ENCODE measurements at places on chromosomes 5 and 9.

DNA sequence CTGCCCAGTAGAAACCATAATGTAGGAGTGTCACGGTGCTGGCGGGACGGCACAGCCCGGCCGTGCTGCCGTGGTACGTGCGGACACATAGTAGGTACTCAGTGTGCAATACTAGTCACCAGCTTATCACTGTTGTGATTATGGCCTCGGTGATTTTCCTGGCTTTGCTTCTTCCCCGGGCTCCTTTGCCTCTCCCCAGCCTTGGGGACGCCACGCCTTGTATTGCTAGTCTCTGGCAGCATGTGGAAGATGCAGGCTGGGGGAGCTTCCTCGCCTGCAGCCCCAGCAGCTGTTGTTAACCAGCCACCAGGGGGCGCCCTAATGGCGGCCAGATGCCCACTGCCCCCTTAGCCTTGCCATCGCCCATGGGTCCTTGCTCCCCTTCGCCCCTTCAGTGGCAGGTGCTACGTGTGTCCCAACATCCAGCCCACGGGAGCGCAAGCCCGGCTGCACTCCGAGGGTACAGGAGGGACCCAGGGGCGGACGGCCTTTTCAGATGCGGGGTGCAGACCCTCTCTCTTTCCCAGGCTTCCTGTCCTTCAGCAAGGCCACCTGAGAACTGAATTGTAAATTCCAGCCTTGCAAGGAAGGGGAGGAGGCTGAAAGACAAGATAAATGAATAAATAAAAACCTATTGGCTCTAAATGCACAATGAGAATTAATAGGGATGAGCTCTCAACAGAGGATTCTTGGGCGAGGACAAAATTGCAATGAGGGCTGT lies 8.0 kb downstream of the NTNG2 start:
- peaks cover 17% of the 10 kb centered on the region for H3K27me3 ChIP-seq
- DNase-seq = peak; percentile 76
- H3K36me3 ChIP-seq = no peaks in the 10 kb centered on the region

DNA sequence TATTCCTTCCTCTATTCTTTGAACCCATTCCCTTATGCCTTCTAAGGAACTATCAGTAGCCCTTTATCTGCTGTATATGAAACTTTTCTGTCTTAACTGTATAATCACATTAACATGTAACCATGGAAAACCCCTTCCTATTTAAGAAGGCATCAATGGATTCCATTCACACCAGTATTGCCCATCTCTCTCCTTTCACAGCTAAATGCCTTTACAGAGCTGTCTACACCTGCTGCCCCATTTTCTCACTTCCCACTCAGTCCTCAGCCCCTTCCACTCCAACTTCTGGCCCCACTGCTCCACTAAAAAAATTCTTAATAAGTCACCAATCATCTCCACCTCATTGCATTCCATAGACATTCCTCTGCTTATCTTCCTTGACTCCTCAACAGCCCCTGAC lies 50.8 kb downstream of the SEC61B start:
- no peak for DNase-seq
- no peaks in the 10 kb centered on the region for H3K36me3 ChIP-seq
- H3K4me1 ChIP-seq = no peaks in the 10 kb centered on the region
- H3K27me3 ChIP-seq = peaks cover 8% of the 10 kb centered on the region
- H3K4me3 ChIP-seq = no peak overlapping the region

DNA sequence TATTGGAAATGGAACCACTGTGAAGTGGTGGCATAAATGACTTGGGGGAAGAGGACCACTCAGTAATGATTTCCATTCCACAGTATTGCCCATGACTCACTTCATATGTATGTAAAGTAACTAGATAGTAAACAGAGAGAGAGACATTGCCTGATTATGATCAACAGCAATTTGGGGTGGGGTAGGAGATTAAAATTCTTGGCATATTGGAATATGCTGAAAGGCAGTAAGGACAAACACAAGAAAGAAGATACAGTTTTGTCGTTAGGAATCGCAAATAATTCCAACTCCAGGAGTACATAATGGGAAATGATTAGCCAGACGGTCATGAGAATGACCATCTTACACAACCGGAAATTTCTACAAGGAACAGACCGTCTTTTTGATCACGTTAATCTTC lies 1.5 kb upstream of the HMGCS1 start:
- no peak for DNase-seq
- H3K4me3 ChIP-seq = no peak overlapping the region
- peaks cover 7% of the 10 kb centered on the region for H3K36me3 ChIP-seq
- H3K27ac ChIP-seq = peak overlapping the region; percentile 1
- H3K27me3 ChIP-seq = no peaks in the 10 kb centered on the region

- no peaks in the 10 kb centered on the region for H3K27me3 ChIP-seq
- H3K4me3 ChIP-seq = no peak overlapping the region
- H3K36me3 ChIP-seq = no peaks in the 10 kb centered on the region
- no peak for DNase-seq
- H3K4me1 ChIP-seq = no peaks in the 10 kb centered on the region
These were observed 57.0 kb downstream of the FBN2 start for GRCh38 chr5:128480906-128481633.

DNA sequence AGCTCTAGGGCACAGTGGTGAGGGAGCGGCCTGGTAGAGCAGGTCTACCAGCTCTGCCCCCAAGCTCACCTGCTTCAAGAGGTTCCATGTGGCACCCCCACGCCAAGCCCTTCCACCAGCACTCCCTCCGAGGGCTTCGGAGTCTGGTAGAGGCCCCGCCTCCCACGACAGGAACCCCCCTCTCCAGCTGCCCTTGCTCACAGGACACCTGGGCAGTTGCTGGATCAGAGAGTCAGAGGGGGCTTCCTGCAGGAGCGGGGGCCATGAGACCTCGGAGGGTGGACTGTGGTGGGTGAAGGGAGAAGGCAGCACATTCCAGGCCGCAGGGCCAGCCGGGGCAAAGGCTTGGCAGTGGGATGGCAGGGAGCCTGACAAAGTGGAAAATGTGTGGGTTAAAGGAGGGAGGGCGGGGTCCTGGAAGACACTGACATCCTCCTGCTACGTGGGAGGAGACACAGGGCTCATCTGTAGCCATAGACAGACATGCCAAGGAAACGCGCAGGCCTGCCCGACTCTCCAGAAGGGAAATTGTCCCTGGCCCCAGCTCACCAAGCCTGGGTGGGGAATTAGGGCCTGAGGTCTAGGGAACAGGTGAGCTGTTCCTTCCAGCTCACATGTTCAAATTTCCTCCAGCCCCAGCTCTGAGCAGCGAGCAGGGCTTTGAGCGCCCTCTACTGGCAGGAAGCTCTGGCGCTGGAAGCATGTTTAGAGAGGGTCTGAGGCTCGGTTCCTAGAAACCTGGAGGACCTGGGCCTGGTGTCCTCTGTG lies 74.2 kb downstream of the NTNG2 start:
- no peaks in the 10 kb centered on the region for H3K27me3 ChIP-seq
- no peaks in the 10 kb centered on the region for H3K4me1 ChIP-seq
- H3K27ac ChIP-seq = peak overlapping the region; percentile 51
- DNase-seq = peak; percentile 80
- no peaks in the 10 kb centered on the region for H3K36me3 ChIP-seq

- no peaks in the 10 kb centered on the region for H3K27me3 ChIP-seq
- peaks cover 14% of the 10 kb centered on the region for H3K4me1 ChIP-seq
- H3K4me3 ChIP-seq = no peak overlapping the region
These were observed 30.2 kb downstream of the RETREG1 start for GRCh38 chr5:16586556-16586955.

- H3K36me3 ChIP-seq = no peaks in the 10 kb centered on the region
- peaks cover 43% of the 10 kb centered on the region for H3K27me3 ChIP-seq
These were observed 894 bp downstream of the LRRTM2 start for GRCh38 chr5:138874241-138874640.

- no peaks in the 10 kb centered on the region for H3K4me1 ChIP-seq
- no peak overlapping the region for H3K27ac ChIP-seq
- H3K4me3 ChIP-seq = no peak overlapping the region
- no peaks in the 10 kb centered on the region for H3K27me3 ChIP-seq
- H3K36me3 ChIP-seq = no peaks in the 10 kb centered on the region
These were observed 92.9 kb downstream of the ANKRD18A start for GRCh38 chr9:38527503-38527902.

DNA sequence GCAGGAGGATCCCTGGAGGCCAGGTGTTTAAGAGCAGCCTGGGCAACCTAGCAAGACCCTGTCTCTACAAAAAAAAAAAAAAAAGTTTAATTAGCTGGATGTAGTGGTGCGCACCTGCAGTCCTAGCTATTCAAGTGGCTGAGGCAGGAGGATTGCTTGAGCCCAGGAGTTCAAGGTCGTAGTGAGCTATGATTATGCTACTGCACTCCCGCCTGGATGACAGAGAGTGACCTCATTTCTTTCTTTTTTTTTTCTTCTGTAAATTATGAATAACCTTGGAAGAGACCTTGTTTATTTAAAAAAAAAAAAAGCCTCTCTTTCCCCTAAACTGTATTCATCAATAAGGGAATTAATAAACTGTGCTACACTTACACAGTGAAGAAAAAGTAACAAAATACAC lies 43.6 kb upstream of the SLC30A5 start:
- no peak overlapping the region for H3K27ac ChIP-seq
- no peak overlapping the region for H3K4me3 ChIP-seq
- H3K4me1 ChIP-seq = peaks cover 3% of the 10 kb centered on the region
- no peak for DNase-seq
- H3K27me3 ChIP-seq = peaks cover 14% of the 10 kb centered on the region

DNA sequence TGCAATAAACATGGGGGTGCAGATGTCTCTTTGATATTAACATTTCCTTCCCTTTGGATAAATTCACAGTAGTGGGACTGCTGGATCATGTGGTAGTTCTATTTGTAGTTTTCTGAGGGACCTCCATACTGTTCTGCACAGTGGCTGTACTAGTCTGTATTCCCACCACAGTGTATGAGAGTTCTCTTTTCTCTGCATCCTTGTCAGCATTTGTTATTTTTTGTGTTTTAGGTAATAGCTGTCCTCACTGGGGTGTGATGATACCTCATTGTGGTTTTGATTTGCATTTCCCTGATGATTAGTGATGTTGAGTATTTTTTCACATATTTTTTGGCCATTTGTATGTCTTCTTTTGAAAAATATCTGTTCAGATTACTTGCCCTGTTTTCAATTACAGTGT lies 562.5 kb downstream of the CSNK1G3 start:
- no peak overlapping the region for H3K4me3 ChIP-seq
- H3K27me3 ChIP-seq = no peaks in the 10 kb centered on the region
- DNase-seq = no peak
- H3K27ac ChIP-seq = no peak overlapping the region

- no peak overlapping the region for H3K4me3 ChIP-seq
- no peaks in the 10 kb centered on the region for H3K36me3 ChIP-seq
- no peaks in the 10 kb centered on the region for H3K4me1 ChIP-seq
- H3K27ac ChIP-seq = no peak overlapping the region
- peaks cover 5% of the 10 kb centered on the region for H3K27me3 ChIP-seq
- no peak for DNase-seq
These were observed 86.7 kb upstream of the NFIB start for GRCh38 chr9:14400658-14400995.

DNA sequence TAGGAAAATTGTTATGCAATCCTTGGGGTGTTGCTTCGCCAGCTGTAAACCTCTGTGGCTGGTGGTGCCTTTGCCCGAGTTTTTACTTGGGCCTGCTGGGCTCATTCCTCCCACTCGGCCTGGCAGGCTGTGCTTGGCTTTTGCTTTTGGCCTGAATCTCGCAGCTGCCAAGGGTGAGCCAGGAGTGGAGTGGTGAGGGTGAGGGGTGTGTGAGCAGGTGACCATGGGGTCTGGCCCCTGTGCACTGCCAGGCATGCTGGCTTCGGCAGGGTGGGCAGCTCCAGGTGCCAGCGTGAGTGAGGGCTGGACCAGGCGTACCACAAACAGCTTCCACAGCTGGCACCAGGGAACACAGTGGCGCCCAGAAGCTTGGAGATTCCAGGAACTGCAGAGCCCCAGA lies 12.6 kb upstream of the DHFR start:
- H3K27ac ChIP-seq = no peak overlapping the region
- H3K27me3 ChIP-seq = no peaks in the 10 kb centered on the region
- no peak overlapping the region for H3K4me3 ChIP-seq
- H3K4me1 ChIP-seq = peaks cover 4% of the 10 kb centered on the region
